Activated T-helper 2 cell treated with anti-CD3 and anti-CD28 coated beads, Interferon-gamma antibody, Interleukin-2, Interleukin-4, amounts not matched to agents 10 μg/mL and 5 μg/mL and 100 μg/mL, durations not matched to agents 14 hours and 24 hours and 36 hours (primary cell): ENCODE measurements at places on chromosomes 11 and 22.

DNA sequence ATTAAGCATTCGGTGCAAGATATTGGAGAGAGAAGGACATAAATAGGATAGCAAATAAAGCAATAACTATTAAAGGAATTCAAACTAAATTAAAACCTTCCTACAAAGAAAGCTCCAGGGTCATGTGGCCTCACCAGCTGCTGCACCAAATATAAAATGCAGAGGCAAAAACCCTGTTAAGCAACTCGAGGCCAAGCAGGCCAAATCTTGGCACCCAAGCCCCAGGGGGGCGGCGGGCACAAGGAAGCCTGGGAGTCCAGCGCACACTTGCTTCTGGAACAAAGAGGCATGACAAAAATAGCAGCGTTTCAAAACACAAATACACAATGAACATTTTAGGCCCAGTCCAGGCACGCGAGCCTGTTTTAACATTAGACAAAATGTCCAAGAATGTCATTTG lies 20.8 kb downstream of the KRTAP5-6 start:
- DNase-seq = no peak

DNA sequence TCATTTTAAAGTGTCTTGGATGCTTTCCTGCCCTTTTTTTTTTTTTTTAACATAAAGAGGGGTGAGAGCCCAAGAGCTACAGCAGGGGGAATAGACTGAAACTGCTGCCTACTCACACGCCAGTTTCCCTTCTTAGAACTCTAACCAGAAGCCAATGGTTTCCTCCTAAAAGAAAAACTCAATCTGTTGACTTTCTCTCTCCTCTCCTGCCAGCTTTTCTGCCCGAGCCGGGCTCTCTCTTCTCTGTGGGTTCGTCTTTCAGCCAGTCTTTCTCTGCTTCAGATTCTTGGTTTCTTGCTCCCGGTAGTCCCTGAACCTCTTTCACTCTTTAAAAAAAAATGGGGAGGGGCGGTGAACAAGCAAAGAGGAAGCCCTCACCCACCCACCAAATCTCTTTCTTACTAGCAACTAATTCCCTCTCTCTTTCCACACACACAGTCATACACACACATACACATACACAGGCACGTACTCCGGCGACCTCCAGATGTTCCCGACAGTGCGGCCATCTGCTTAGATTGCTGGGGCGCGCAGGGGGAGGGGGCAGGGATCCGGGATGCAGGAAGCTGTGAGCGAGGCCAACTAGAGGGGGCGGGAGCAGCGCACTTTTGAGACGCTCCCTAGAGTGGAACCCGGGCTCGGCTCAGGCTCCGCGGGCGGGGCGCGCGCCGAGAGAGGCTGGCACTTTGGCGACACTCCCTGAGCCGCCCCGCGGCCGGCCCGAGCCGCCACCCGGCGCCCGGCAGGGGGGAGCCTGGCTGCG lies 444 bp upstream of the TSKU start:
- DNase-seq = peak; percentile 60

GRCh38 chr22:27676545-27677213 lies 124.9 kb downstream of the MN1 start:
- no peak for DNase-seq

DNA sequence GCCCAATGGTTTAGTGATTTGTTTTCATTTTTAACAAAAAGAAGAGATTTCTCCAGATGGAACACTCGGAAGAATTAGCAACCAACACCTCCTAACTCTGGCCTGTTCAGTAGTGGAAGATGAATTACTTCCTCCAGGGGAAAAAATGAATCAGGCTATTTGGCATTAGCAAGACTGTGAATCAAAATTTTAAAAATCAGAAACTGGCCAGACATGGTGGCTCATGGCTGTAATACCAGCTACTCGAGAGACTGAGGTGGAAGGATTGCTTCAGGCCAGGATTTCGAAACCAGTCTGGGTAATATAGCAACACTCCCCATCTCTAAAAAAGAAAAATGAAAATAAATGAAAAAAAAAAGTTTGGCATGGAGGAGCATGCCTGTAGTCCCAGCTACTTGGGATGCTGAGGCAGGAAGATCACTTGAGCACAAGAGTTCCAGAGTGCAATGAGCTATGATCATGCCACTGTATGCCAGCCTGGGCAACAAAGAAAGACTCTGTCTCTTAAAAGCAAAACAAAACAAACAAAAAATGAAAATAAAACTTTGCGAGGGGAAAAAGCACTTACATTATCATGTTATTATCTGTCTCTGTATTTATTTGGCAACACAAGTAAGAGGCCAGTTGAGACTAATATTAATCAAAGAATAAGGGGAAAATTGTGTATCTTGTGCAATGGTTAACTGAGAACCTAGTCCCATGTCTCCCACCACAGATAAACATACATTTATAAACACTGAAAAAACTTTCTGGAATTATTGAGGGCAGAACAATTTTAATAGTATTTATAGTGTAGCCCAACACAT lies 796.3 kb upstream of the ANO3 start:
- DNase-seq = no peak

DNA sequence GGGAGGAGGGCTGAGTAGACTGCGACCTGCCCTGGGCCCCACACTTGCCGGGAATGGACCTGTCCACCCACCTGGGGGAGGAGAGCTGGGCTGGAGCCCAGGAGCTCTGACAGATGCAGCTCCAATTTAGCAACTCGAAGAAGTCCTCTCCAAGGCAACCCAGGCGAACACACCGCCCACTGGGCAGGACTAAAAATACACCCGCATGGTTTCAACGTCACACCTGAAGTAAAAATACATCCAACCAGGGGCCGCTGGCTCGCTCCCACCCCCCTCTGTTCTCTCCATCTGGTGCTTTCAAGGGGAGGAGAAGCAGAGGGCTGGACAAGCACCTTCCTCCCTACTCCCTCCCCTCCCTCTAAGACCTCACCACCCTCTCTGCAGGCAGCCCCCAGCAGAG lies 119.9 kb downstream of the FEZ1 start:
- no peak for DNase-seq

DNA sequence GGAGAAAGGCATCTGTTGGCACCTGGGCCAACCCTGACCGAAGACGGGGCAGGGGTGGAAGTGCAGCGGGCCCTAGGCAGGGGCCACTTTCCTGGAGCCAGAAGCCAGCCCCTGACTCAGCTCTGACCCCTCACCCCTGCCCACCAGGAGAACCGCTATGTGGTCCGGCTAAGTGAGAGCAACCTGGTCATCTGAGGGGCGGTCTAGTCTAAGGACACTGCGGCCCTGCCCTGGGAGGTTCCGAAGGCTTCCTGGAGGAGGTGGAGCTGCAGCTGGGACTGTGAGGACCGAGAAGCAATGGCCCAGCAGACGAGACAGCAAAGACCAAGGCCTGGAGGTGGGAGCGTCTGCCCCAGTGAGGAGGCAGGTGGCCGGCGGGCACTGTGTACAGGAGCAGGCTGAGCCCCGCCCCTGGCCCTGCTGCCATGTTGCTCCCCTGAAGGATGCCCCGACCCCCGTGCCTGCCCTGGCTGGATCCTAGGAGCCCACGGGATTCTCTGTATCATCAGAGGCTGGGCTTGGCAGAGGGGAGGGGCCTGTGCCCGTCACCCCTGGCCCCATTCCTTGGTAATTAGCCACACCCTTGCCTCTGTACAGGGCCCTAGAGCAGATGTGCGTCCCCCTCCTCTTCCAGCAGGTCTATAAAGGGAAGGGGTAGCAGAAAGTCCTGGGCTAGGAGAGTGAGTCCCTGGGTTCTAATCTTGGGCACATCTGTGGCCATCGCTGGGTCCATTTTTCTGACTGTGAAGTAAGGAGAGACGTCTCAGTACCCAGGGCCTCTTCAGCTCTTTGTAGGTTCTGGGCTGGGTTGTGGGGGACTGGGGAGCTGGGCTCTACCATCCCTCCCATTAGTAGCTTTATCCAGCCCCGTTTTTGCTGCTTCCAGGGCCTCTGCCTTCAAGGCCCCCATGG lies 19.4 kb downstream of the RELT start:
- no peak for DNase-seq

DNA sequence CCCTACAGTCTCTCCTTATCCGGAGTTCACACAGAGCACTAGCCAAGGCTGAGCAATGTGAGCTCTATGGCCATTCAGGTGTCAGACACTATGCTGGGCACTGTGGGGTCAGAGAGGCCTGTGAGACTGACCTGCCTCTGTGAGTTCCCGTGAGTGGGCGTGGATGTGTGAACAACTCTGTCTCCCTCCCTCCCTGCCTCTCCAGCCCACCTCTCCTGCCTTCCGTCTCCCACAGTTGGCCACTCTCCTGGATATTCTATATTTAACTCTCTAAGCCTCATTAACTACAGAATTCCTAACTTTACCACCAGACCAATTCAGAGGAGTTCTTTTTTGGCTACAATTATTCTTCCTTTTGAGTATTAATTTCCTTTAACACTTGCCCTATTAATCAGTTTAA lies 191.6 kb upstream of the NCAM1 start:
- DNase-seq = no peak

GRCh38 chr11:76745561-76746207 lies 37.5 kb upstream of the TSKU start:
- no peak for DNase-seq

DNA sequence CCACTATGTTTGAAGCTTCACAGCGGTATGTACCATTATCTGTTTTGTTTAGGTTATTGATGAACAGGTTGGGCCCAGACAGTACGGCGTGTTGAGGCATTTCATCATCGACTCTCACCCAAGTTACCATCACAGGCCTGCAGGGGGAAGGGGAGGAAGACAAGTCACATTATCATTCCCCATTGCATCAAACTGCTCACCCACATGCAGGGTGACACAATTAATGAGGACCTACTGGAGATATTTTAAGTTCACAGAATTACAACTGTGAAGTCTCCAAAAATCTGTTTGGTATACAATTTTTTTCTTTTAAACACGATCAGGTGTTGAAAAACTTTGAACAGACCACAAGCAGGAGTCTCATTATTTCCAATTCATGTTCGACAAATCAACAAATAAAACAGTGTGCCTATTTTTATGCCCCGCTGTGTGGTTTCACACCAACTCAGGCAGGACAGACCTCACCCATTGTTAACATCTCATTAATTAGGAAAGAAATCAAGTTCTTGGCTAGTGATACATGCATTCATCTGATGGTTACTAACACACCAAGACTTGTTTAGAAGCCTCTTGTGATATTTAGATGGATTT lies 289.5 kb downstream of the CADM1 start:
- DNase-seq = no peak
